ENCODE measurements at places on chromosomes 4 and X.

DNA sequence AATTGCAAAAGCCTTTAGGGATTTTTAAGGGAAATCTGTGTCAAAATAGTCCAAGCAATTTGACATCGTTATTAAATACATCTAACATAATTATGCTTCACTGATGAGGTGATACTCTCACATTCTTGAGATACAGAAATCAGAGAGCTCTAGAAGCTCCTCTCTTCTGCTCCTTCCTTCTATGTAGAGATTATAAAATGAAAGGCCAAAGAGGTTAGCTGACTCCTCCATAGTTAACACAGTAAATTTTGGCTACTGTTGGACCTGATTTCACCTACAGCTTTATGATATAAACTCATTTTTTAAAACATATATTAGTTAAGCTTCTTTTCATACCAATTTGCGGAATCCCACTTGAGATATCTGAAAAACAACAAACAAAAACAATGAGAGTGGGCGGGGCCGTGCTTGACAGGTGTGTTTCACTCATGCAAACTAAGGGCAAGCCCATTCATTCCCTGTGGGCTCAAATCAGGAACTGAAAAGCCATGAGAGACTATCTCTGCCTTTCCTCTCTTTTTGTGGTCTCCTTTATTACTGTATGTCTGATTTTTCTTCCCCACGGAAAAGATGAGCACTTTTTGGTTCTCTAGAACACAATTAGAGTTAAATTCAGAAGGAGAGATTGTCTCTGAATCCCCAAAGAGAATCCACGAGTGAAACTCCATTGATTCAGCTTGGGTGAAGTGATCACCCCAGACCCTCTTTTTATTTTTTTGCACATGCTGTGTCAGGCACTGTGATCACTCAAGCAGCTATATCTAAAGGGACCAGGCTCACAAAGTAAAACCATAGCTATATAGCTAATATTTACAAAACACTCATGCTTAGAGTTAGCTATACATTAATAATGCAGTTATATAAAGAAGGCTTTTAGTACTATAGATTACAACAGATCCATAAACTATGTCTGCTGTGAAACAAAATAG lies 566.3 kb downstream of the IL15 start:
- no peak for DNase-seq

GRCh38 chr4:123743848-123744247 lies 347.3 kb downstream of the SPRY1 start:
- no peak for DNase-seq

GRCh38 chr4:138367942-138368341 lies 125.8 kb upstream of the SLC7A11 start:
- DNase-seq: no peak

DNA sequence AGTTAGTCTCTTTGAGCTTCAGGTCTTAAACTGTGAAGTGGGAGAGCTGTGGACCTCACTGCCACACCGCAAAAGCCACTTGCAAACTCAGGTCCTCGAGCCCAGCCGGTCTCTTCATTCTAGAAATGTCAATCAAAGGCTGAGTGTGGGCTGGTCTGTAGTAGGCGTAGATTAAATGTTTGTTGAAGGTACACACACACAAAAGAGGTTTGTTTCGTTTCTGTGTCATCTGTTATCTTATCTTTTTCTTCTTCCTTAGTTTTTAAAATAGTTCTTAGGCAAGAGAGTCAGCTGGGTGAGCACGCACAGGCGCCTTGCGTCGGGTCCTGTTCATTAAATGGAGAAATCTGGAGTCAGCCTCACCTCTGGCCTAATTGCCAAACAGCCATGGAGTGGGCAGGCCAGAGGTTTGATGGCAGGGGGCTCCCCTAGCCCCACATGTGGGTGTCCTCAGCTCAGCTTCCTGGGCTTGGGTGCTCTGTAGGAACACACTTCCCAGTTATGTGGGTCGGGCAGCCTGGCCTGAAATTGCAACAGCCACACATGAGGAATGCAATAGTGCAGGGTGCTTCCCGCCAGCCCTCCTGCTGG lies 836 bp upstream of the PSAPL1 start:
- no peak for DNase-seq

GRCh38 chrX:69306063-69306404 lies 140.8 kb upstream of the PJA1 start:
- DNase-seq: no peak

DNA sequence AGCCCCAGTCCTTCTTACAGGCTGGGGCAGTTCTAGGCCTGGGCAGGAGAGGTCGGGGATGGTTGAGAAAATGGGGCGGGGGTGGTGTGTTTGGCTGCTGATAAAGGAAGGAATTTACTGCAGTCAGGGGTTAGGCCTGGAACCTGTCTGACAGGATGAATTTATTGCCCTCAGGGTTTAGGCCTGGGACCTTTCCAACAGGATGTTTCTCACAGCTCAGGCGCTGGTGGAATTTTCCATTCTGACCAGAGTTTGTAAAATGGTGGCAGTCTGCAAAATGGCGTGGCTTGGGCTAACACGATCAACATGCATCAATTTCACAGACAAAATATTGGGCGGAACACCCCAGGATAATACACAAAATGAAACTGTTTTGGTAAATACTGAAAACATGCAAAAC lies 83.5 kb upstream of the SPIN4 start:
- no peak for DNase-seq

- no peak for DNase-seq
These were observed 150.0 kb downstream of the ANAPC10 start for GRCh38 chr4:144948009-144948408.

DNA sequence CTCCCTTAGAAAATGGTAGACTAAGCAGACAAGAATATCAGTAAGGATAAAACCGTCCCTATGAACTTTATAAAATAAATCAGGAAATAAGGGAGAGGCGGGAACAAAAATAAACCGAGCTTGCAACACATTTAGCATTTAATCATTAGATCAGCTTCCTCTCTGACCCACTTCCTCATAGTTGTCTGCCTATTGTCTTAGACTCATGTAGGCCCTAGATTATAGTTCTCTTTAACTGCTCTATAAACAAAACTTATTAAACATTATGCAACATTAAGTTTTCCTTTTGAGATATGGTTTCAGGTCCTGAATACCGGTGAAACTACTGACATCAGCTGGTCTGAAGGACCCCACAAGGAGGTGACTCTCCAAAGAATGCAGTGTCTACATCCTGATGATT lies 15.8 kb upstream of the SRD5A3 start:
- no peak for DNase-seq

- no peak for DNase-seq
These were observed 170.0 kb downstream of the ARHGAP10 start for GRCh38 chr4:147901916-147902315.

DNA sequence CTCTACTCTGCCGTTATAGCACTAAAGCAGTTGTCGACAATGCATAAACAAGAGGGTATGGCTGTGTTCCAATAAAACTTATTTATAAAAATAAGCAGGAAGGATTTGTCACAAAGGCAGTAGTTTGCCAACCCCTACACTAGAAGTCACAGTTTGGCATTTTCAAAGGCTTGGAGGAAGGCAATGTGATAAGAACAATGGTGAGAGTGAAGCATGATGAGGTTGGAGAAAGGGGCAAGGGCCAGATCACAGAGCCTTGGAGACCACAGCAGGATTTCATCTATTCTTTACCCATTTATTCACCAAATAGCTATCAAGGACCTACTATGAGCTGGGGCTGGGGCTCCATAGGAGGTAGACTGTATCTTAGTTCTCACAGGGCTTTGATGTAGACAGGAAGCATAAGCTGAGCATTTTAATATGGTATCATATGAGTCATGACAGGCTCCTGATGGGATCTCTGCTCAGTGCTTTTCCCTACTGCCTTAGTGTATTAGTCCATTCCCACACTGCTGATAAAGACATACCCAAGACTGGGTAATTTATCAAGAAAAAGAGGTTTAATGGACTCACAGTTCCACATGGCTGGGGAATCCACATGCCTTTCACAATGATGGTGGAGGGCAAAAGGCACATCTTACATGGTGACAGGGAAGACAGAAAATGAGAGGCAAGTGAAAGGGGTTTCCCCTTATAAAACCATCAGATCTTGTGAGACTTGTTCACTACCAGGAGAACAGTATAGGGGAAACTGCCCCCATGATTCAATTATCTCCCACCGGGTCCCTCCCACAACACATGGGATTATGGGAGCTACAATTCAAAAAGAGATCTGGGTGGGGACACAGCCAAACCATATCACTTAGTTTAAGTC lies 58.9 kb downstream of the PPM1K start:
- no peak for DNase-seq

DNA sequence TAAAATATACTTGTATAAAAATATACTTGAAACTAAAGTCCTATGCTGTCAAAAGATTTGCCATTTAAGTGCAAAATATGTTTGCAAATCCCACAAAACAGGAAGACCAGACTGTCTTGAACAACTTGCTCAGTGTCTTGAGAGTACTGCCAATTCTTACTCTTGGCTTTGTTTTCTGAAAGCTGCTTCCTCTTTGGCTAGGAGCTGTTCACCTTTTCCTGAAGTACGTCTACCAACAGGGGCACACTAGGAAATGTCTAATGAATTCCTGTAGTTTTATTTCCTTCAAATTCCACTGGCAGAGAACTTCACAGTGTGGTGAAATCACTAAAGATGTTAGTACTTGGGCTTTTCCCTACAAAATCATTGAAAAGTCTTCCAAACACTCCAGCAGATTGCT lies 46.4 kb upstream of the ABCG2 start:
- no peak for DNase-seq

DNA sequence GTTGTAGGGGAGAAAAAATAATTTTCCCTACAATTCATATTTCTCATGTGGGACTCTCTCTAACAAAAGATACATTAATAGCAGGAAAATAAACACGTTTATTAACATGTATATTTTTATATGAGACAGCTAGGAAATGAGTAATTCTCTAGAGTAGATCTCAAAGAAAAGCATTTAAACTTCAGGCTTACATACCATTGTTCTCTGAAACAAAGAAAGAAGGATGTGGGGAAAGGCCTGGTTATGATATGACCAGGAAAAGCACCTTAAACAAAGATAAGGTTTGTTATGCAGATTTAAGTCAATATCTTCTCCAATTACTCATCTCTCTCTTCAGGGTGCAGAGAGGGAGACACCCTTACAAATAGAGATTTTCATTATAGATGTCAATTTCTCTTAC lies 131.3 kb downstream of the SLC7A11 start:
- DNase-seq: no peak

GRCh38 chr4:182250446-182250845 lies 7.2 kb downstream of the TENM3 start:
- no peak for DNase-seq

- no peak for DNase-seq
These were observed 4.3 kb upstream of the RBM3 start for GRCh38 chrX:48569958-48570357.

- no peak for DNase-seq
These were observed 60.7 kb downstream of the TMEM150C start for GRCh38 chr4:82501154-82501442.

- no peak for DNase-seq
These were observed 673 bp downstream of the PARM1 start for GRCh38 chr4:74933562-74934015.

DNA sequence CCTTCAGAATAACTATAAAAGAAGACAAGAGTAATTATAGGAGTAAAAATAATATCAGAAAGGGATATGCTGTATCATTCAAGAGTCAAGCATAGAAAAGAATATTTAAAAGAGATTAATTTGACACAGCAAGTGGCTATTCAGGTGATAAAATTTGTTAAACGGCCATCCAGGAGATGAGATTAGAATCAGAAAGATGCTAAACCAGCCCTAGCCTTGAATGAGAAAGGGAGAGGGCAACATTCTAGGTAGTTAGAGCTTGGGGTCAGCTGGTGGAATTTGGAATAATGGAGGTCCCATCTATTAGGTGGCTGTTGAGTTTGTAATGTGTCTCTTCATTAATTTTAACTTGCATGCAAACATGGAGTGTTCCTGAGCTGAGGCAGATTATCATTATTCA lies 350.5 kb upstream of the PABPC4L start:
- no peak for DNase-seq

- DNase-seq: no peak
These were observed 53.5 kb downstream of the TMEM131L start for GRCh38 chr4:153519687-153520086.

GRCh38 chr4:138677212-138677611 lies 338.4 kb upstream of the NOCT start:
- DNase-seq: no peak

GRCh38 chr4:105895583-105896460 lies 551 bp downstream of the NPNT start:
- no peak for DNase-seq

DNA sequence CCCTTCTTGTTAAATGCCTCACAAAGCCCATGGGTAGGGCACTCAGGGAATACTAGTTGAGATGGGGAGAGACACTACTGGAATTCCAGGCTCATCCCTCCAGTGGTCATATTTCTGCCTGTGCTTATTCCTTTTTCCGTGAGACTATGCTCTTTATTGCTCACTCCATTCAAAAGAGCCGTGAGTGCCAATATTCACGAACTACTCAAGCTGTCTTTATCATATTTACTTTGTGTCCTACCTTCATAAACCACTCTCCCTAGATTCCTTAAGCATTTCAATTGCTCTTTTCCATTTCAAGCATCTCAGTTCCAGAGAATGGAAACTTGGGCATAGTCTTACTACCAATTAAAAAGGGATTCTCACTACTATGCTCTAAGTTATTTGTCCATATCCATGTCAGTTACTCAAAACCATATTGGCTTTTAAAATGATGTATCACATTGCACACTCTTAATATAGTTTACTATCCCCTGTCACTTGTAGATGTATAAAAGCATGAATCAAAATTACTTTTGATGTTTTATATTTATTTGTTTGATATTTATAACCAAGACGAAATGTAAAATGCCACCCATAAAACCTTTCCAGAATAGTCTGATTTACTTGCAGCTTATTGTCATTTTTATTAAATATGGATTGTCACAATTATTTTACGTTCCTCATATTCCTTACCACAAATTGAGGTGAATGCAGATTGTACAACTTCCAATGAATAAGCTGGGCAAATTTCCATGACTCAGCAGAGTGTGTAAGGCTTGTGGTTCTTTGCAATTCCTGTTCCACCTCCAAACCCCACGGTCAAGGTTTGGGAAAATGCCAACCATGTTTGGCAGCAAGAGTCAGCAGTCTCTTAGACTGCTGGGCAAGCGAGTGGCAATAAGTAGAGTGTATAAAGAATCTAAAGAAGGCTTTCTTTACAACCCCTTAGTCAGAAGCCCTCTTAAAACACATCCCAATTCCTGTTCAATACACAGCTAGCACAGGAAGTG lies 24.4 kb downstream of the ENOX2 start:
- no peak for DNase-seq

- no peak for DNase-seq
These were observed 58.3 kb downstream of the TLR10 start for GRCh38 chr4:38724475-38724808.

- no peak for DNase-seq
These were observed 21.0 kb downstream of the EPGN start for GRCh38 chr4:74329307-74329706.

DNA sequence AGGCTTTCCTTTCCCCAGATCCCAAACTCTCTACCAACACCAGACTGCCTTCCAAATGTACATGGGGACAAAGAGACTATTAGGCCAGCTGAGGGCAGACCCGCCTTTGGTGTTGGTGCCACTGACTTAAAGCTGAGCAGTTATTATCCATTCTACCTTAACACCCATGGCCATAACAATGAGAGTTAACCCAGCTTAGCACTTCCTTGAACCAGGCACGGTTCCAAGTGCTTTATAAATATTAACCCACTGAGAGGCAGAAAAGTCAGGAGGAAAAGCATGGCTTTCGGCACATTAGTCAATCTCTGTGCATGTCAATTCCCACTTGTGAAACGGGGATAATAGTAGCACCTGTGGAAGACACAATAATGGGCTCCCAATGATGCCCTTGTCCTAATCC lies 243.1 kb upstream of the ANXA3 start:
- DNase-seq: no peak

All from naive thymus-derived CD4-positive, alpha-beta T cell (primary cell).